Esophagus squamous epithelium (tissue), 5 donors: ENCODE measurements at places on chromosomes 13 and 19.

- no peak for DNase-seq
Observed at GRCh38 chr19:511101-511851, 4.0 kb downstream of the TPGS1 start.

GRCh38 chr13:111325941-111326620 is 5.6 kb downstream of the TEX29 start:
- no peak for DNase-seq

GRCh38 chr13:98994896-98995295 is 17.0 kb upstream of the DOCK9 start:
- DNase-seq, result no peak

GRCh38 chr19:58033741-58034476 is at the start of gene ZSCAN1:
Gene ZSCAN1 (plus strand): TSS chr19:58034025. CDS start chr19:58037837, 3,812 bp downstream.
- DNase-seq, result no peak

GRCh38 chr19:39472746-39473442 is 7.7 kb upstream of the TIMM50 start:
- DNase-seq, result no peak
